Amygdala (tissue), 56 donors: ENCODE measurements at places on chromosomes 2 and 18.

DNA sequence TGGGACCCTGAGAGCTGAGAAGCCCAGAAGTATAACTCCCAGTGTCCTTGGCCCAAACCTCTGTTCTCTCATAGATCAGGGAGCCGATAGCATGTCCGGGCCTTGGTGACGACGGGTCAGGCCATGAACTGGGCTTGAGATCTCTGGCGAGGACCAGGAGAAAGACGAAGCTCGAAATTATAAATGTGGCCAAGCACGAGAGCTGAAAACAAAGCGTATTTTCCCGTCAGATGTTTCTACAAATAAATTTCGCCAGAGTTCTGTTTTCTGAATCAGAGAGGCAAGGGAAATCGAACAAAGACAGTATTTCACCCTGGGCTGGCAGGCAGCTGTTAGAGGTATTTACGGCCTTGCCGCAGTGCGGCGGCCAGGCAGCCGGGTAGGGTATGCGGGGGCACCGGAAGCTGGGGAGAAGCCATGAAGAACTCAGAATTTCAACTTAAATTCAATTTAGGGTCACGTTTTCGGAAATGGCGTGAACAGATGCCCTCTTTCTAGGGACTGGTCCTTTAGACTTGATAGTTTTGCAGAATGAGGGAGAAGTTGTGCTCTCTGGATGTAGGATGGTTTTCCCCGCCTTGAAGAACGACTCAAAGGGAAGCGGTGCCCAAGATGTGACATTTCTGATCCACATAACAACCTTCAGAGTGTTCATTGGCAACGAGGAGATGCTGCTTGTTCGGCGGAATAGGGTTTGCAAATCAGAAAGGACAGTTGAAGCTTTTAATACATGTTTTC lies 9.6 kb downstream of the HOXD8 start:
- no peak for DNase-seq

GRCh38 chr18:12621742-12622306 lies 36.1 kb downstream of the SPIRE1 start:
- DNase-seq: no peak

- DNase-seq: no peak
These were observed 43.5 kb downstream of the IRS1 start for GRCh38 chr2:226756131-226756530.

- no peak for DNase-seq
These were observed 18.1 kb downstream of the RAB31 start for GRCh38 chr18:9726175-9726574.

DNA sequence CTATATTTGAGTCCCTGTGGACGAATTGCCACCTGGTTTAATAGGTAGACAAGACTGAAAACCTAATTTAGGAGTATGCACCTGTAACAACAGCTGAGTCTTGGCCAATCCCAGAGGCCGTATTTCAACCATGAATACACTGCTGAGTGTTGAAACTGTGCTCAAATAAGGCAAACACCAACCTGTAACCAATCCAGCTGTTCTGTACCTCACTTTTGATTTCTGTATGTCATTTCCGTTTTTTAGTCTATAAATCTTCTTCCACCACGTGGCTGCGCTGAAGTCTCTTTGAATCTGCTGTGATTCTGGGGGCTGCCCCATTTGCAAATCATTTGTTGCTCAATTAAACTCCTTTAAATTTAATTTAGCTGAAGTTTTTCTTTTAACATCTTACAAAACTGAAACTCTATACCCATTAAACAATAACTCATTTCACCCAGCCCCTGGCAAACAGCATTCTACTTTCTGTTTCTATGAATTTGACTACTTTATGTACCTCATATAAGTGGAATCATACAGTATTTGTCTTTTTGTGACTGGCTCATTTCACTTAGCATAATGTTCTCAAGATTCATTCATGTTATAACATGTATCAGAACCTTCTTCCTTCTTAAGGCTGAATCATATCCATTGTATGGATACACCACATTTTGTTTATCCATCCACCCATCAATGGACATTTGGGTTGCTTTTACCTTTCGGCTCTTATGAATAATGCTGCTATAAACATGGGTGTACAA lies 7.5 kb upstream of the YPEL5 start:
- no peak for DNase-seq

- DNase-seq: no peak
These were observed 84.5 kb downstream of the DOCK10 start for GRCh38 chr2:224957540-224958461.

GRCh38 chr2:119158563-119159347 lies at the start of gene C1QL2:
Gene C1QL2 (minus strand): TSS chr2:119158751. CDS start chr2:119158269, 482 bp downstream.
- DNase-seq: no peak

GRCh38 chr2:144619760-144620159 lies 99.8 kb upstream of the ZEB2 start:
- DNase-seq: no peak

GRCh38 chr2:64854773-64855237 lies 134.4 kb upstream of the SLC1A4 start:
- no peak for DNase-seq

DNA sequence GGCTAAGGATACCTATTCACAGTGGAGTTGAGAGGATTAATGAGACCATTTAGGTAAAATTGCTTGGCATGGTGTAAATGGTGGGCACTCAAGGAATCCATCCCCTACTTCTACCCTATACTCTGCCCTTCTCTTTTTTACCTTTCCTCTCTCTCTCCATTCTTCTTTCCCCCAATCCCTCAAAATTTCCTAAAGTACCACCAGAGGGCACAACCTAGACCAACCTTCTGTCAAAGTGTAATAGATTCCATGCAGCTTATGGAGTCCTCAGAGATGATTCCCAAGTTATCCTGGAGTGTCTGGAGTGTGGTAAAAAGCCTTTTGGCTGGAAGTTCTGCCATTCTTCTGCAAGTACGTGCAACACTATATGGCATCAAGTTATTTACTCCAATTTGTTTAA lies 33.0 kb upstream of the CCDC195 start:
- DNase-seq: no peak

DNA sequence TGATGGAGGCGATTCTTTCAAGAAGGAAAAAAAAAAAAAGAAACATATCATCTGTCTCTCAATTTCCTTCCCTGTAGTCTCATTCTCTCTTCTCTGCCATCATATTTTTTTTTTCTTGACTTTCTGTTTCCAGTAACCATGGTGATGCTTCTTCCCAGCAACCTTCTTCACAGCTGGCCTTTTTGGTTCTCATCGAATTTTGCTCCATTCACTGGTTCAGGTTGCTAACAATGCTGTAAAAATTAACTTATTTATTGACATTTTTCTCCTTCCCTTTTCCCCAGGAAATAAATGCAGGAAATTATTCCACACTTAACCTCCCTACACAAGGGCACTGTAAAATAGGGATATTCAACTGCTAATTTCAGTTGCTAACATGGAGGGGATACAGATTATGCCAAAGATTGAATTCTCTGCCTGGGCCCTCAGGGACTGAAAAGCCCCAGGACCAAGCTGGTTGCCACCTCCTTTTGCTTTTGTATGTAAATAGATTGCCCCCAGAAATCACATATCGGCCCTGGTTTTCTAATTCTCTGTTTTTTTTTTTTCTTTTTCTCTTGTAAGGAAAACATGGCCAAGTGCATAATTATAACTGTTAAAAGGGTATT lies 154.7 kb downstream of the MAP2 start:
- DNase-seq: no peak

GRCh38 chr2:48249631-48250473 lies 280.1 kb upstream of the STON1 start:
- DNase-seq: no peak

DNA sequence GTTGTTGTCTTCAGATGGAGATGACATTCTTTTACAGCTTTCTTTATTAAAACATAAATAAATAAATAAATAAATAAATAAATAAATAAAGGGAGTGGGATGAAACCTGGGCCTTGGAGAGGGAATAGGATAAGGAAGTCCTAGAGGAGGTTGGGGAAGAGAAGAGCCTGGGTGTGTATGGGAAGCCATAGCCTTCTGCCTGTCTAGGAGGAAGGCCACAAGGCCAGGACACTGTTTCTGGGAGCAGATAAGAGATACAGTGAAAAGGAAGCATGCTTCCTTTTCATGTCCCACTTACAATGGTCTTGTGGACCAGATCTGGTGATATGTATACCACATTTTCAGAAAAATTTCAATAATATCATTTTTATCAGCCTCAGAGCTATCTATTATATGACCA lies 6.1 kb upstream of the TDRD15 start:
- DNase-seq: no peak
